ENCODE measurements at places on chromosomes 1 and 21.

DNA sequence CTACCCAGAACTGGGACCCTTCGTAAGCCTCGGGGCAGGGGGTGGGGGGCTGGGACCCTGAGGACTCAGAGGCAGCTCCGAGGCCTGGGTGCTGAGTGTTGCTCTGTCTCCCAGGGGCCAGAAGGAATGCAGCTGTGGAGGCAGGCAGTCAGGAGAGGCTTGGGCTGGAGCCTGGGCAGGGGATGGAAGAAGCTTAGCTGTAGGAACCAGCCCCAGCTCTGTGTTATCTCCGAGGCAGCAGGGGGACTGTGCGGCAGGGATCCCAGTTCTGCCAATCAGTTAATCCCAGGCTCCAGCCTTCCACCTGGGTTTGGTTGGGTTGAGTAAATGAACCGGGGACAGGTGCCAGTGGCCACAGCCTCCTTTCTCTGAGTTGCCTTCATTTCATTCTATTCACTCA lies 8.2 kb upstream of the GRIK3 start:
- no peak for DNase-seq

GRCh38 chr1:208540724-208541123 lies 296.5 kb upstream of the PLXNA2 start:
- no peak for DNase-seq

DNA sequence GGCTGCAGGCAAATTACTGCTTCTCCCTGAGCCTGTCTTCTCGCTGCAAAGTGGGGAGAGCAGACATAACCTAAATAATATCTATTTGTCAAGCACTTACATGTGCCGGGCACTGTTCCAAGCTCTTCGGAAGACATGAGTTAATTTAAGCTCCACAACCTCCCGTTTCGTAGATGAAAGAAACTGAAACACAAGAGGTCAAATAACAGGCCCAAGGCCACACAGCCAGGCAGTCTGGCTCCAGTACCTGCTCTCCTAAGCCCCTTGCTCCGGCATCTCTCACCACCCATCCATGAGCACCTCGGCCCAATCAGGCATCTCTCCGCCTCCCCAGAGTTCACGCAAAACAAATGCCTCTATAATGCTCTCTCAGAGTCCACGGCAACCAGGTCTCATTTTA lies 65.4 kb downstream of the TAS1R2 start:
- no peak for DNase-seq

DNA sequence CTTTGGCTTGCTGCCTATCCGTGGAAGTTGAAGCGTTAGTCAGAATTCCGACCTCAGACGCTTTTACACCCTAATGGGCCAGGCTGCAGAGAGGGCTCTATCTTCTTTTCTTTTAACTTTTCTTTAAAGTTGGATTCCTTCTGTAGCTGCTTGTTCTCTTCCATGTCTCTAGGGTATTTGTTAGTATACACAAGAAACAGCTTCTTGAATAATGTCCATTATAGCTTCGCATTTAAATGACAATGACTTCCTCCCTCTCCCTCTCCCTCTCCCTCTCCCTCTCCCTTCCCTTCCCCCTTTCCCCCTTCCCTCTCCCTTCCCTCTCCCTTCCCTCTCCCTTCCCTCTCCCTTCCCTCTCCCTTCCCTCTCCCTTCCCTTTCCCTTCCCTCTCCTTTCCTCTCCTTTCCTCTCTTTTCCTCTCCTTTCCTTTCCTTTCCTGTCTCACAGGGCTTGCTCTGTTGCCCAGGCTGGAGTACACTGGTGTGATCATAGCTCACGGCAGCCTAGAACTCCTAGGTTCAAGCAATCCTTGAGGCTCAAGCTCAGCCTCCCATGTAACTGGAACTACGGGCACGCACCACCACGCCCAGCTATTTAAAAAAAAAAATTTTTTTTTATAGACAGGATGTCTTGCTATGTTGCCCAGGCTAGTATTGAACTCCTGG lies 33.0 kb downstream of the RIPPLY3 start:
- no peak for DNase-seq

DNA sequence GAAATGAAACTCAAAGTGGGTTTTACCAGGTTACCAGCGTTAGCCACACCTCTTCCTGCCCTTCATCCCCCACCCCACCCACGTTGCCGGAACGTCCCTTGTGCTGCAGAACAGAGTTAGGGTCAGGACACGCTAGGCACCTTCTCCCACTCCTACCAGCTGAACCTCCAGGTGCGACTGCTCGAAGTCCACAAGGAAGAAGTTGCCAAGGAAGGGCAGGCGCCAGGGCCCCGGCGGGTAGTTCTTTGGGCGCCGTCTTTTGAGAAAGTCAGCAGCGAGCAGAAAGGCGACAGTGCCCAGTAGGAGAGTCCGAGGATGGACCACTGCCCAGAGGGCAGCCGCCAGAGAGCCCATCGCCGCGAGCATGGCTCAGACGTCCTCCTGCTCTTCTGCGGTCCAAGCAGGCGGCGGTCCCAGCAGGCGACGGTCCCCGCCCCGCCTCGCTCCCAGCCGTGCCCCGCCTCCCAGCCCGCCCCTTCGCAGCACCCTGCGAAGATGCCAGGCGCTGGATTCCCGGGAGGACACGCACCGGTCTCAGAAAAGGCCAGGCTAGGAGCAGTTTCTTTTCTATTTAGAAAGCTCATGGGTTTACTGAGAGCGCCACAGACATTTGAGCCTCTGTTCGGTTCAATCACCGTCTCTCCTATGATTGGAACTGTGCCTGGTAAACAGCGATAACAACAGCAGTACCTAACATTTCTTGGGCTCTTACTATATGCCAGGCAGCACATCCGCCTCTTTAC lies at the start of gene CYP2J2:
CYP2J2 (minus strand) TSS at position 393 of the 743 bp plus-strand sequence; CDS start at position 366, 27 bp downstream.
- DNase-seq = peak; percentile 33

DNA sequence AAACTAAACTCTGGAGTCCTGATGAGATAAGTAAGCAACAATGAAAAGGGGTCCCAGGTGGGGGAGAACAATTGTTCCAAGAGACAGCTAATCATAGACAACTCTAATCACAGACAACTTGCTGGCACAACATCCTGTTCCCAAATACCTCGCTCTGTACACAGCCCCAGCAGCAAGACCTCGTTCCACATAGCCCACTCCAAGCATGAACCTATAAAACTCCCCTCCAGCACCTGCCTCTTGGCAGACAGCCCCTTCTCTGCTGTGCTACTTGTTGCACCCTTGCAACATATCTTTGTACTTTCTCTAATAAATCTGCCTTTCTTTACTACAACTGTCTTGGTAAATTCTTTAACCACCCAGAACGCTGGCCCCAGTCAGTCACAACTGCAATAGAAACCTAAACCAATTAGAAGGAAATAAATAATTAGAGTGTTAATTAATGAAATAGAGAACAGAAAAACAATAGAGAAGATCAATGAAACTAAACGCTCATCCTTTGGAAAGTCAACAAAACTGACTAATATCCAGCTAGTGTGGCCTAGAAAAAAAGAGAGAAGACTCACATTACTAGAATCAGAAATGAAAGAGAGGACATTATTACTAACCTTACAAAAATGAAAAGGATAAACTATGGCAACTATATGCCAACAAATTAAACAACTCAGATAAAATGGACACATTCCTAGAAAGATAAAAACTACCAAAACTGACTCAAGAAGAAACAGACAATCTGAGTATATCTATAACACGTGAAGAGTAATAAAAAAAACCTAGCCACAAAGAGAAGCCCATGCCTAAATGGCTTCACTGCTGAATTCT lies 36.1 kb downstream of the LRRC40 start:
- DNase-seq = no peak

- DNase-seq = no peak
These were observed 6.0 kb upstream of the TUT4 start for GRCh38 chr1:52558941-52559340.

GRCh38 chr1:39890273-39890672 lies 7.0 kb upstream of the TRIT1 start:
- DNase-seq = no peak
